Stimulated activated CD8-positive, alpha-beta memory T cell treated with anti-CD3 and anti-CD28 coated beads, Interleukin-7, amount 100 ng/mL, for 48 hours (primary cell): ENCODE measurements at places on chromosomes 7 and 10.

GRCh38 chr7:140656548-140657515 lies 15.9 kb upstream of the ADCK2 start:
- no peak for DNase-seq

- DNase-seq = no peak
These were observed 266.3 kb downstream of the PPP1R3A start for GRCh38 chr7:113652501-113652900.

DNA sequence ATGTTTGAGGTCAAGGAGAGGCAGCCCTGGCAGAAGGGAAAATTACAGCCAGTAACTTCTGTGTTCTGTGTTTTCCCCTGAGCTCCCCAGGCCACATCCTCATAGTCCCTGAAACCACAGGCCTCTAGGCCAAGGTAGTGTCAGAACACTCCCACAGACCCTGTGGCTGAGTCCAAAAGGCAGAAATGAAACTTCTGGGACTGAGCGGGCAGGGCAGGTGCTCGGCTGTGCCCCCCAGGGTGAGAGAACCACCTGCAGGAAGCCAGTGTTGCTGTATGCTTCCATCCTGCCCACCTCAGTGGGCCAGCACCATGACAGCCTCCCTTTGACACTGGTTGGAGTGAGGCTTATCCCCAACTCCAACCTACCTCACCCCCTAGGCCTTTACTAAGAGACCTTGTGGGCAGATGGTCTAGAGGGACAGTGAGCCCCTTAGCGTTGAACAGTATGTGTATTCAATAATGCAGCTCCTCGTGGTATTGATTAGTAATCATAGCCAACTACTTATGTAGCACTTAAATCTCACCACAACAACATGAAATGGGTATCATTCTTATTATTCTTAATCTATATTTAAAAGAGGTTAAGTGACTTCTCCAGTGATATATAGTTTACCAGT lies 30.3 kb downstream of the PIK3CG start:
- no peak for DNase-seq

DNA sequence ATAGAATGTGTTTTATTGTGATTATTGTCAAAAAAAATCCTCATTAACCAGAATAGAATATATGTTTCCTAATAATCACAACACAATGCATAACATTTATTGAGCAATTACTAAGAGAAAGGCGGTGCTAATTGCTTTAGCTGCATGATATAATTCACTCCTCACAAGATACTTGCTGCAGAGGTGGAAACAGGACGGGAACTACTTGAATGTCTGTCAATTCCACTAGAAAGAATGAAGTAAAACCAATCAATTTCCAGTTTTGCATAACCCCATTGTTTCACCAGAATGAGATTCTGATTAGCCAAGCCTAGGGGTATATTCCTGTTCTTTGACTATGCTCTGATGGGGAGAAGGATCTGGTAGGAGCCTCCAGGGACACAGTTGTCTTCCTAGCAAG lies 239.1 kb upstream of the NRP1 start:
- no peak for DNase-seq

- DNase-seq = peak; percentile 36
These were observed 255.3 kb downstream of the CELF2 start for GRCh38 chr10:11272915-11273389.

DNA sequence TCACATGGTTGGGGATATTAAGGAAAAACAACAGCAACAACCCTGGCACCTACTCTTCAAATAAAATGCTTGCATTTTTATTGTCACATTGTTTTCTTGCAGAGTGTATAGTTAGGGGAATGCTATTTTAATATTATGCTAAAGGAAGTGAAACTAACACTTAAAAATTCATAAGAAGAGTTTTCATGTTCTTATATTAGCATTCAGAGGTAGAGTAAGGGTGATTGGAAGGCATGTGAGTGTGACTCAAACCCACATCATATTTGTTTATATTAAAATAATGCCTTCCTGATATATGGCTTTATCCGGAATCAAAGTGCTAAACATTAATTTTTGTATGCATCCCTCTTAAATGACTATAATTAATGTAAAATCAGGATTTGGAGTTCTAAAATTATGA lies 59.8 kb upstream of the TES start:
- DNase-seq = no peak

GRCh38 chr7:158568974-158569857 lies 18.4 kb downstream of the PTPRN2 start:
- no peak for DNase-seq

DNA sequence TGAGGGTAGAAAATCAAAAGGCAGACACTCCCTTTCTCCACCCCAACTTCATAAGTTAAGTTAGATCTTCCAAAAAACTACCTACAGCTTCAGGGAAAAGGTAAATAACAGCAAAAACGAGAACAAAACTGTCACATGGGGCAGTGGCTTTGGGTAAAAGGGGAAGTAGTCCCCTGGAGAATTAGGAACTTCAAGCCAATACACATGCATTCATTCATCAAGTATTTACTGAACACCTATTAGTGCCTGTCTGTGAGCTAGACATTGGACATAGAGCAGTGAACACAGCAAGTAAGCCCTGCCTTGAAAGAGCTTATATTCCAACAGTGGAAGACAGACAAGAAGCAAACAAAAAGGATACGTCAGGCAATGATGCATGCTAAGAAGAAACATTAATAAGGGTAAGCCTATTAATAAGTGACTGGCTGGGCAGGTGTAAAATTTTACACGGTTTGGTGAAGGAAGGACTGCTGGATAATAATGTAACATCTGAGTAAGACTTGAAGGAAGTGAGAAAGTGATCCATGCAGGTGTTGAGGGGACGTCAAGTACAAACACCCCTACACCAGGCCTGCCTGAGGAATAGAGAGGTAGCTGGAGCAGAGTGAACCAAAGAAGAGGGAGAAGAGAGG lies 69.6 kb upstream of the RAPGEF5 start:
- no peak for DNase-seq

- no peak for DNase-seq
These were observed 35.8 kb downstream of the PAX2 start for GRCh38 chr10:100781145-100781665.

- no peak for DNase-seq
These were observed 78.6 kb downstream of the GSAP start for GRCh38 chr7:77337456-77337990.

DNA sequence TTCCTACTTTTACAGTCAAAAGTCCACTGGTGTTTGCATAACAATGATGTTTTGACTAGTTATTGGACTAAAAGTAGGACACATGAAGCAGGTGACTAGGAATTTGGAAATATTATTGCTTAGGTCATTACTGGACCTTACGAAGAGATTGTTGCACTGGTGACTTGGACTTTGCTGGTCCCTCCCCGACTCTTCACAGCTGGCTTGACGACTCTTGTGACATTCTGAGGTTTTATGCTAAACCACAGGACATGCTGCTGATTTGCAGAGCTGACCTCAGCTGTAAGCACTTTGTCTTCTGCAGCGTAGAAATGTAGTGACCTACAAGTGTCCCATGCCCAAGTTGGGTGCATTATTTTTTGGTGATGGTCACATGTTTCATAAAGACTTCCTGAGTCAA lies 21.9 kb downstream of the PCBD1 start:
- DNase-seq = no peak

DNA sequence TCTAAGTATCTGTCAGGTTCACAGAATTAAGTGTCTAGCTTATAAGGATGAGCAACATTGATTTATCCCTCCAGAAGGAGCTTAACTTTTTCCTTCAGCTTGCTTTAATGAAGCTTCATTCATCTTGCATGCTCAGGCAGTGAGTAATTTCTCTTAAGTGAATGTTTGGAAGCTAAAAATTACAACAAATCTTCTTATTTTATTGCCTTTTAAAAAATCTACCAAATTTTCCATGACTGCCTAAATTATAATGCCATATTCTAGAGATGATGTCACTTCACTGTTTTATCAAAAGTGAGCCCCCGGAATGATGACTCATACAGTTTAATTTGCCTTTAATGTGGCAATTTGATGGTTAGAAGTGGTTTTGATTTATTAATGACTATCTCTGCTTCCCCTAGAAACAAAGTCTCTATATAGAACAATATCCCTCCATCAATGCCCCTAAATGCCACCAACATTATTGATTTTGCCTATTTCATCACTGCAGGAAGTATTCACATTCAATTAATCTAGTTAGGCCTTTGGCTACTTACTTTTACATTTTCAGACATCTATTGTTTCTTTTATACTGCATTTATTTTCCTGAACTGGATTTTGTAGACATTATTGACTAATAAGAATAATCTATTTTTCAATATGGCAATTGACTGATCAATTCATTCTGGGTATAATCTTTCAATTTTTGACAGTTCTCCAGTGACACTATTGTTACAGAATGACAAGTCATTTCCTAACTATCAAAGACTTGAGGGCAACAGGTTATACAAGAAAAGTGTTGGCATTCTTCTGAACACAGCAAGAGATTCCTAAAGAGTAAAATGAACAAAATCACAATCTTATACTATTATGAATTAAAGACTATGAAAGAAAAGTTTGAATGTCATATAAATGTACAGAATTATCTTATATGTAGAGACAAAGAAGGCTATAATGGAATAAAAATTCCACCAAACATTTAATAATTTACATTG lies 139.3 kb upstream of the ODAD2 start:
- DNase-seq = no peak

- DNase-seq = no peak
These were observed 8.2 kb downstream of the TM9SF3 start for GRCh38 chr10:96578633-96579032.
